Body of pancreas (tissue), 4 donors: ENCODE measurements at places on chromosomes 16 and 17. TPM values are rescaled to one million over a fixed set of nuclear protein-coding genes. Genes with fewer than 3 reads are reported as not detected.

DNA sequence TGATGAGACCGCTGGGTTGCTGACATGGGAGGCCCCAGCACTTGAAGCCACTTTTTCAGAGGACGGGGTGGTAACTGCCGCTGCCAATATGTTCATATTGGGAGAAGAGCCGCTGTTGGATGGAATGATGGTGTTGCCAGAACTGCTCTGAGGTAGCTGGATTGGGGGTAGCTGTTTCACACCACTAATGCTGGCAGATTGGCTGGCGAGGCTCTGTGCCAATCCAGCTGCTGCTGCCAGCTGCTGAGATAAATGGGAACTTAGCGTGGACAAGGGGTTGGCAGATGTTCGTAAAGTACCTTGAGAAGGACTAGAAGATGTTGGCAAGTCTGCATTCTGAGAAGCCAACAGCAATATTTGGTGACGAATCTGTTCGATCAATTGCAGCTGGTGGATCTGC, 10.0 kb downstream of the SALL1 start:
- no peak for DNase-seq

DNA sequence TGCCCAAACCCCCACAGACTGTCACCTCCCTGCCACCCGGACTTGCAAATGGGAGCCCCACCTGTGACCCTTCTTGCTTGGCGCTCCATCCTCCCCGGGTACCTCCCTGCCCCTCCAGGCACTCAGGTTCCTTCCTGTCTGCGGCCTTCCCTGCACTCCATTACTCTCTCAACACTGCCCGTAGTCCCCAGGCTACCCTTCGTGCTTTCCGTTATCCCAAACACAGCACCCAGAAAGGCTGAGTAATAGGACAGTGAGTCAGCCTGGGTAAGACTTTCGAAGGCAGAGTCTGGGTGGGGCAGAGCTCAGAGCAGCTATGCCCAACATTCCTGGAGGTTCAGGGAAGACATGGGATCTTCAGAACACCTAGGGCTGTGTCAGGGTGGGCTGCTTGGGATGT, 16.6 kb upstream of the C16orf74 start:
- DNase-seq, result no peak

DNA sequence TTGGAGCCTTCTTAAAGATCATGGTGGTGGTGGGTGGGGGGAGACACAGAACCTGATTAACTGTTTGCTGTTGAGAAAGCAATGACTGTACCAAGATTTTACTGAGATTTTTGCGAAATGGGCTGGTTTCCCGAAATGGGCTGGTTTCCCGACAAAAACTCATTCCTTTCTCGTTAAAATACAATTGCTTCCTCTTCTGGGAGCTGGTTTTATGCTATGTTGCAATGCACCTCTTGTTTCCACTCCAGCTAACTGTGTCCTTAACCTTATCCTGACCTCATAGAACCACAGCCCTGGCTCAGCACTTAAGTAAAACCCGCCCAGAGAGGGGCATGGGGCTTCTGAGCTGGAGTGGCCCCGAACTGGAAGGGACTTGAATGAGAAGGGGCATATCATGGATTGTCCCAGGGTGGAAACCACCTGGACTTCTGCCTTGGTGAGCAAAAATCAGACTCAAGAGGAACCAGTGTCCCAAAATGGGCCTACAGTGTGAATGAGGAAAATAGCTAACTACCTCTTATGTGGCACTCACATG, 20.9 kb downstream of the FAM20A start:
- no peak for DNase-seq

DNA sequence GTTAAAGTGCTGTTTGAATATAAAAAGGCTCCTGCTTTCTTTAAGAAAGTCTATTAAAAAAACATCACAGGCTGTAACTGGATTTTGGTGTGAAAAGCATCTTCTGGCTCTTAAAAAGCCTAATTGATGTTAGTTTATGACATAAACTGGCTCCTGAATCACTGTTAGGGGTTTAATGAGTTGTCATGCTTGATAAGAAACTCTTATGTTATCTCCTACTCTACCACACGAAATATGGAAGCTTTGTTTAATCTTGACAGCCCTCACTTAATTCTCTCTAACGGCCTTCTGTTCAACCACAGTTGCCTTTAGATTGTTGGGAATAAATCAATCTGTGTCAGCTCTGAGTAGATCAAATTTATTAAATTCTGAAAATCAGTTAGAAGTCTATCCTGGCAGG, 51.5 kb downstream of the CPPED1 start:
- no peak for DNase-seq

GRCh38 chr16:80079072-80079471, 461.7 kb upstream of the DYNLRB2 start:
- DNase-seq, result no peak

- peak; percentile 80 for DNase-seq
Observed at GRCh38 chr17:78184351-78184750, 2.5 kb downstream of the TK1 start.

- no peak for DNase-seq
Observed at GRCh38 chr16:30350134-30350871, 4.8 kb downstream of the CD2BP2 start.

UMOD gene
- total RNA-seq, result 31.3 TPM

C16orf92 gene
- total RNA-seq, result not detected

SPATA22 gene
- not detected for total RNA-seq

YWHAE gene
- 301 TPM for total RNA-seq

PPP1R1B gene
- total RNA-seq, result 38.4 TPM
